ENCODE measurements at places on chromosomes 16 and 17. TPM values are rescaled to one million over a fixed set of nuclear protein-coding genes. Genes with fewer than 3 reads are reported as not detected.

The AGRP gene
- total RNA-seq = not detected

The PSMB10 gene
- 189 TPM for total RNA-seq

The DYNC1LI2 gene
- 50.5 TPM for total RNA-seq

The CBLN1 gene
- total RNA-seq = not detected

The ST6GALNAC2 gene
- 0.83 TPM for total RNA-seq

The AANAT gene
- total RNA-seq = not detected

The GP1BA gene
- not detected for total RNA-seq

The SCARF1 gene
- 0.71 TPM for total RNA-seq

The OR4D1 gene
- total RNA-seq = 0.26 TPM

The CD300LB gene
- 0.11 TPM for total RNA-seq

The NACA2 gene
- not detected for total RNA-seq

The ARSG gene
- total RNA-seq = 7.0 TPM

The MEOX1 gene
- total RNA-seq = 0.86 TPM

The MMP2 gene
- not detected for total RNA-seq

The KRTAP2-2 gene
- total RNA-seq = not detected

The KRTAP1-5 gene
- total RNA-seq = not detected

The TMEM170A gene
- total RNA-seq = 40.9 TPM

The ZFP3 gene
- total RNA-seq = 4.2 TPM

The CLEC18C gene
- total RNA-seq = 0.79 TPM

The RHBDL3 gene
- 0.20 TPM for total RNA-seq

The CA5A gene
- not detected for total RNA-seq

The ESRP2 gene
- total RNA-seq = 0.27 TPM

The RNF112 gene
- 0.22 TPM for total RNA-seq

The PRDM7 gene
- not detected for total RNA-seq

The PIPOX gene
- total RNA-seq = 1.8 TPM

The CACNG5 gene
- not detected for total RNA-seq

The AIPL1 gene
- total RNA-seq = not detected

The FADS6 gene
- total RNA-seq = not detected

The RASL10B gene
- 0.79 TPM for total RNA-seq

The MFSD6L gene
- total RNA-seq = not detected

The CDRT15L2 gene
- total RNA-seq = not detected

The HOXB5 gene
- total RNA-seq = not detected
